Astrocyte of the spinal cord (primary cell): ENCODE measurements at places on chromosomes 4 and X.

GRCh38 chr4:17664755-17665154, 50.3 kb downstream of the MED28 start:
- no peak for DNase-seq

DNA sequence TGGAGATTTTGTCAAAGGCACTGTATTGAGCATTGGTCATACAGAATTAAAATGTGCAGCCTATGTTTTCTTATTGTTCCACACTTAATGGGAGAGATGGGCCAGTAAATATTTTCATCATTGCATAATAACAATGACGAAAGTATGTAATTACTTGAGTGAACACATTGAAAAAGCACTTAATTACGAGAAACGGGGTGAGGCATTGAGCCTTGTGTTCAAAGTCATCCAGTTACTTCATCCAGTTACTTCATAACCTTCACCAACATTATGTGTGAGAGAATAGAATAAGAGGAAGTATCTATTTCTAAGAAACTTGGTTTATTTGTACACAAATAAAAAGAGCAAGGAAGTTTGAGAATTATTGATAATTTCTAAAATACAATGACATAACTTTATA, 1427.0 kb downstream of the ADGRL3 start:
- DNase-seq, result no peak

- no peak for DNase-seq
These were observed 2.5 kb upstream of the DDX60 start for GRCh38 chr4:168321006-168321405.

DNA sequence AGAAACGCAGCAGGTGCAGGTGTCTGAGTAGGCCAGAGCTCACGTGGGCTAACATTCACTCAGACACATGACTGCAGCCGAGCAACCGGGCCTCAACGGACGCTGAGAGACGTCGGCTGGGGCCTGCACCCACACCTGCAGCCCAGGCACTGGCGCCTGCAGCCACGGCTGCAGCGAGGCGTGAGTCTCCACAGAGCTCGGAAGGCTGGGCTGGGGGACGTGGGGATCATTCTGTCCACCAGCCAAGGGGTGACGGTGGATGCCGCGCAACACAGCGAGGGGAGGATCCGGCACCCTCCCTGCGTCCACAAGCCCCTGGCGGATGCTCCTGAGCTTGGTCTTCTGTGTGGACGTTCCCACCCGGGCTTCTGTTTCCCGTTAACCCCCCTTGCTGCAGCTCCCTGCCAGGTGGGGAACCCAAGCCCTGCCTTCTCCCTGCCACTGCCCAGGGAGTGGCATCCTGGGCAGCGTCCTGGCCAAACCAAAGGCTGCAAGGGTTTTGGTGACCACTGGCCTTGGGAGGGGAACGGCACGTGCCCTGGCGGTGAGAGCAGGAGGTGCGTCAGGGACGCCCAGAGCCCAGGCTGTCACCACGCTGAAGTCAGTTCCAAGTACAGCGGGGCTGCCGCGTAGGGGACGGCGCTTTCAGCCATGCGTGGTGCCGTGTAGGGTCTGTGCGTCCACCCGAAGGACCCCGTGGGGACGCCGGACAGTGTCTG, 16.3 kb downstream of the PPP2R3B start:
- no peak for DNase-seq

GRCh38 chr4:1596393-1596792, 87.7 kb downstream of the FAM53A start:
- DNase-seq, result no peak

- DNase-seq, result no peak
These were observed 90.8 kb upstream of the LIMCH1 start for GRCh38 chr4:41446981-41447725.

GRCh38 chr4:113147498-113148111, 98.2 kb downstream of the ANK2 start:
- no peak for DNase-seq

GRCh38 chrX:7987160-7988012, 60.2 kb upstream of the PNPLA4 start:
- peak; percentile 5 for DNase-seq

DNA sequence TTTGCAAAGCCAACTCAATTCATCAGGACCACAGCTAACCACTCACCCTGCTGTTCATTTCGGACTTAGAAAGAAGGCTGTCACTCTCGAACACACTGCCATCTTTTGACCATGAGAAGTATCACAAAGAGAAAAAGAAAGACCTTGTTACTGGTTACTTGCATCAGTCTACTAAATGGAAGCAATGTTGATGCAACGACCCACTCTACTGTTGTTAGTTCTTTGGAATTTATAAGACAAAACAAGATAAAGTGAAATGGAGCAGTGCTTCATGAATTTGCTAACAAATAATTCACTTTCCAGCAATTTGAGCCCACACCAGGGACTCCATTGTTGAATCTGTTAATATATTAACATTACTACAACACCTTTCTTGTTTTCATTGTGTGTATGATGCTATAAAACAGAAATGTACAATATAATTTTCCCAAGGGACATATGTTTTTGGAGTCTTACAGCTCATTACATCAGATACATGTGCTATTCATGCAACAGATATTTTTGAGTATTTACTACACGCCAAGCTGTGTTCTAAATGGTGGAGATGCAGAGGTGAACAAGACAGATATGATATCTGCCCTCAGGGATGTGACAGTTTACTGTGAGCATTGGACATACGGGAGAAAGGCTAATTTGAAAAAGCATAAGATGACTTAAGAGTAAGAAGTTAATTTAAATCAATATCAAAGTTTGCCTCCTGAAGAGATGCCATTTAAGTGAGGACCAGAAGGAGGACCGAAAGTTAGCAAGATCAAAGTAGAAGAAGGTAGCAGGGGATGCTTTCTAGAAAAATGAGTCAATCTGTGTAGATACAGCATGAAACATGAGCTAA, 87.2 kb downstream of the AREG start:
- DNase-seq, result peak; percentile 90

DNA sequence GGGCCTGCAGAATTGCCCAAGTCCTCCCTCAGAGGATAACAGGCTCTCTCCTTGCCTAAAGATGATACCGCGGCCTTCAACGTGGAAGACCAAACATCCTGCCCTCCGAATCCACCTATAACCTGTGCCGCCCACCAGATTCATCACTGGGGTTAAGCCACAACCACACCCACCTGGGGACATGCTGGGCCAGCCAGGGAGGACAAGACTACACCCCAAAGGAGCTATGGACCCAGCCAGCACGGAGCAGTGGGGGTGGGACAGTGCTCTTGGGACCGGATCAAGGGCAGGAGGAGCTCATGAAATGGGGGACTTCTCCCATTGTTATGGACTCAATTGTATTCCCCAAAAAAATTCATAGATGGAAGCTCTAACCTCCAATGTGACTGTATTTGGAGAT, 6.8 kb upstream of the MAN2B2 start:
- no peak for DNase-seq

DNA sequence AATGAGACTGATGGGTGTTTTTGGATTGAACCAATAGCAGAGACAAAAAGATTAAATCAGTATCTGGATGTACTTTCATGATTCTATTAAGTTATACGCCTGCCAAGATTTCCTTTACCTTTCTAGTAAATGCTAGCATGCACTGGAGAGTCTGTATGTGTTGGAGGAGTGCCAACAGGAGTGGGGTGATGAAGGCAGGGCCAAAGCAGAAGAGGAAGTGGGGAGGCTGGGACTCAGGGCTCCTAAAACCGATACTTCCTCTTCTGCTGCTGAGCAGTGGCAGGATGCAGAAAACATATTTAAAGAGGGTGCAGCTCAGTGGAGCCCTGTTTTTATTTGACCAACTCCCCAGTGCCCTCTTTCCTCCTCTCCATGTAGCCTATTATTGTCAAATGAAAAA, 5.6 kb downstream of the CYSLTR1 start:
- no peak for DNase-seq

DNA sequence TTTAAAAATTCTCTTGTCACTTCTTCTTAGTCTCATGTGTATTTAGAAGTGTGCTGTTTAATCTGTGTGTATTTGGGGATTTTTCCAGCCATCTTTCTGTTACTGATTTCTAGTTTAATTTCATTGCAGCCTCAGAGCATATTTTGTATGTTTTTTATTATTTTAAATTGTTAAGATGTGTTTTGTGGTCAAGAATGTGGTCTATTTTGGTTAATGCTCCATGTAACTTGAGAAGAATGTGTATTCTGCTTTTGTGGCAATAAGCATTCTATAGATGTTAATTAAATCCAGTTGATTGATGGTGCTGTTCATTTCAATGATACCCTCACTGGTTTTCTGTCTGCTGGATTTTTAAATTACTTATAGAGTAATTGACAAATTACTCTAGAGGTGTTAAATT, 38.9 kb downstream of the ANXA10 start:
- DNase-seq, result no peak

- no peak for DNase-seq
These were observed 46.3 kb downstream of the TEX13B start for GRCh38 chrX:107935664-107936433.

- no peak for DNase-seq
These were observed 60.6 kb downstream of the ANXA10 start for GRCh38 chr4:168152837-168153500.

- peak; percentile 91 for DNase-seq
These were observed 116.7 kb downstream of the KLHL8 start for GRCh38 chr4:87103691-87104187.

DNA sequence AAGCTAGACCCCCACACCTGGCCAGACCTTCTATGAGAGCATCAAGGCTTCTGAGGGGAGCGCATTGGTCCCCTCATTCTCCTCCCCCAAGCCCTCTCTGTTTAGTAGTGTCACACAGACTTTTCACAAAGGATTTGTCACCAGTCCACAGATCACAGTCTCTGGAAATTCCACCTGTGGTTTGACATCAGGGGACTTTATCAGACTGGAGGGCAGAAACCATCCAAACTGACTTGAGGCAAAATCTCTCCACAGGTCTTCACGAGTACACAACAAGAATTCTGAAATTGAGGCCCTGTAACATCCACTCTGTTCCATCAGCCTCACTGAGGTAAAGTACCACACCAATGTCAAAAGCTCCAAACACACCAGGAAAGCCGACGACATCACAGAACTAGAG, 112.5 kb downstream of the SH3KBP1 start:
- DNase-seq, result no peak

DNA sequence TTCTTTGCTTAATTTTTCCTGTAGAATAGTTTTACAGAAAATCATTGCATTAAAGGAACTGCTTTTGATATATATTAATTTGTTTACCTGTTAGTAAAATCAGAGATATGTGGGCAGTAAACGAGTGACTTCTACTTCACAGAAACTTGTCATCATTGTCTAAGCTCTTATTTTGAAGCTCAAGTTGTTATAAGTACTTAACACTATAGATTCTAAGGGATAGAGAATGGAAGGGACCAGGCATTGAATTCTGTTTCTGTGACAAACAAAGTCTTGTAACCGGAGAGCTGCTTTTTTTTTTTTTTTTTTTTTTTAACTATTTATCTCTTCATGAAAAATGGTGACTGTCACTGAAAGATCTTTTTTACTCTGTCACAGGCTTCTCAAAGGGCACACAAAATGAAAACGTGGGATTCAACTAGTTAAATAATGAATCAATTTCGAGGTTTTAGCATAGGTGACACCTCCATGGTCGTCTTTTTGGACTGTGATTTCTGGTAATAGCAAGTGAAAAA, 14.4 kb downstream of the STK26 start:
- no peak for DNase-seq

DNA sequence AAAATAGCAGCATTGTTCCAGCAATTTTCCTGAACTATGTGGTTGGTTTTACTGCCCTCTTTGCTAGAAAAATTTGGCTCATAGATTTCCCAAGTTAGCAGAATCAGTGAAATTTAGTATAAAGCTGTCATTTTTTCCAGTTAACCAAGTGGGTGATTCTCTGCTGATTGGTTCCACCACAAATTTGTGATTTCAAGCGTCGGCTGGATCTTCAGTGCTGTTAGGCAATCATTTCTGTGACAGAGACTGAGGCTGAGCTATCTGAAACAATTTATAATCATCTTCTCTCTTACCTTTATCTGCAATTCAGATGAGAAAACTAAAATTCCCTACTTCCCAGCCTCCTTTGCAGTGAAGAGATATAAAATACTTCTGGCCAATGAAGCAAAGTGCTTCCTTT, 68.6 kb upstream of the OTUD4 start:
- DNase-seq, result no peak

DNA sequence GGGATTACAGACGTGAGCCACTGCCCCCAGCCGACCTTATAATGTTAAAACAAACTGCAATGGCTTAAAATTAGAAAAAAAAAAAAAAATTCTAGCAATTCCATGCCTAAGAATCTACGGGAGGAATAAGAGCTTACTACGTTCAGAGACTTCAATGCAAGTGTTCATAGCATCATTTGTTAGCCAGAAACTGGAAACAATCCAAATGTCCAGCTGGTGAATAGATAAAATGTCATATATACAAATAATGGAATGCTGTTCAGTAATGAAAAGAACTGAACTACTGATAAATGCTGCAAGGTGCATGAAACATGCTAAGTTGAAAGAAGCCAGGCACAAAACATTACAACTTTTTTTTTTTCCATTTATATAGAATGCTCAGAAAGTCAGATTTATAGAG, 5.3 kb downstream of the EXOSC9 start:
- no peak for DNase-seq

DNA sequence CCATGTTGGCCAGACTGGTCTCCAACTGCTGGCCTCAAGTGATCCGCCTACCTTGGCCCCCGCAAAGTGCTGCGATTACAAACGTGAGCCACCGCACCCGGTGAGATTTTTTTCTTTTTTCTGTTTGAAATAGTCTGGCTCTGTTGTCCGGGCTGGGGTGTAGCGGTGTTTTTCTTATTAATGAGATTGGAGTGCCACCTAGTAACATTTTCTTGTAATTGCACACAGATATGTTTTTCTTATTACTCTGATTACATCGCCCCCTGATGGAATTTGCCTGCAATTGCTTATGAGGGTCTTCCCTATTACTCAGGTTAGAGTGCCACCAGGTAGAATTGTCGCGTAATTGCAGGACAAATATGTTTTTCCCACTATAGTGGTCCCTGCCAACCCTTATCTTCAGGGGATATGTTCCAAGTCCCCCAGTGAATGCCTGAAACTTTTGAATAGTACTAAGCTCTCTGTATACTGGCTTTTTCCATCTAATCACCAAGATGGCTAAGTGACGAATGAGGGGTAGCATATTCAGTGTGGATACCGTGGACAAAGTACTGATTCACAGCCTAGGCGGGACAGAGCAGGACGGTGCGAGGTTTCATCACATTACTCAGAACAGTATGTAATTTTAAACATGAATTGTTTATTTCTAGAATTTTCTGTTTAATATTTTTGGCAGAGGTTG, 8.6 kb upstream of the PDHA1 start:
- peak; percentile 28 for DNase-seq

DNA sequence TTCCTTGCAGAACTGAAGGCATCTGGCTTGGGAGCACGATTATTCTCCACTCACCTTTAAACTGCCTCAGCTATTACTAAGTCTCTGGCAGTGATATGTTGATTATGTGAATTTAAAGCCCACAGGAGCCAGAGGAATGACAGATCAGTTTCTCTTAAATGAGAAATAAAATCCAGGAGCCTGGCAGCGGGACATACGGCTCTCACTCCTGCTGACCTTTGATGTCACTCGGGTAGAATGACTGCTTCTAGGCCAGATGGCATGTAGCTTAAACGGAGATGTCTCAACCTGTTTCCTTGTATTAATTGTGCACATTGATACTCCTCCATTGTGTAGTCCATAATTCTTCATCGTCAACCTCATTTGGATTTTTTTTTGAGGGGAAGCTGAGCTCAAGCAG, 4.0 kb upstream of the CBLL2 start:
- no peak for DNase-seq
